NCI-H345 (cell line): ENCODE measurements at places on chromosomes 3 and 15.

GRCh38 chr3:49171119-49171774, at the start of gene KLHDC8B:
KLHDC8B (plus strand) TSS chr3:49171598; CDS start chr3:49172770, 1,172 bp downstream.
- peak; percentile 64 for DNase-seq

GRCh38 chr15:62618432-62618831, 424.1 kb upstream of the TPM1 start:
- no peak for DNase-seq

DNA sequence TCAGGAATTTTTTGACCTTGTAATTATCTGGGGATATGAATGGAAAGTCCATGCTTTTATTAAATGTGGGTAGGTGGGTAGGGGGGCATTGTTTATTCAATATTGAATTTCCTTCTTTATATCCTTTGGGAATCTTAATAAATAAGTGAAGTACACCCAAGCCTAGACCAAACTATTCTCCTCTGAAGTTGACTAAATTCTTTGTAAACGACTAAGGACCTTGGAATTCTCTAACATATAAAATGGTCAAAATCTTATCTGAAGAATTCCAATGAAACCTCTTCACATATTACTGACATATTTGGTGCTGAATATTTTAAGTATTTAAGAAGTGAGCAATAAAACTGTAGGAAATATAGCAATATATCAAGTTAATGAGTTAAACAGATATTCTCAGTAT, 1432.1 kb upstream of the GBE1 start:
- no peak for DNase-seq

- DNase-seq: peak; percentile 82
Observed at GRCh38 chr15:39920510-39921273, 626 bp upstream of the GPR176 start.

GRCh38 chr3:54322354-54322753, 200.0 kb downstream of the CACNA2D3 start:
- peak; percentile 44 for DNase-seq

DNA sequence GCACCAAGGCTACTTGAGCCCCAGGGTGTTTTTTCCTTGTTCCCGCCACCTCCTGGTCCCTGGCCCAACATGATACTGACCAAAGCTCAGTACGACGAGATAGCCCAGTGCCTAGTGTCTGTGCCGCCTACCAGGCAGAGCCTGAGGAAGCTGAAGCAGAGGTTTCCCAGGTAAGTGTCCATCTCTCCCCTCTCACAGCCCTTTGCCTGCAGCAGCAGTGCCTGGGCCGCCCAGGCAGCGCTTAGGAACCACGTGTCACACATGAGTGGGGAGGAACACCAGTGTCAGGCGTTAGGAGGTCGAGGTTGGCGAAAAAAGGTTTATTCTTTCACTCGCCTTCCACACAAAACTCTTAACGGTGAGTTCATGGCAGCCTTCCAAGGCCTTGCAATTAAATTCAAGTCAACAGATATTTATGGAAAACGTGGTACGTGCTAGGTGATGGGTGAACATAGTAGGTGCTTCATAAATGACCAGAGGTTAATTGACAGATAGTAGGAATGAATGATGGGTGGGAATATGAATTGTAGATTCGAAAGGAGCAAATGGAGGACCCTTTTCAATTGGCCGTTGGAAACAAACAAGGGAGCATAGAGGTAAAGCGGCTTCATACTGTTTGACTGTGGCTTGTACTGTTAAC, 486 bp downstream of the CDIN1 start:
- DNase-seq: peak; percentile 45

DNA sequence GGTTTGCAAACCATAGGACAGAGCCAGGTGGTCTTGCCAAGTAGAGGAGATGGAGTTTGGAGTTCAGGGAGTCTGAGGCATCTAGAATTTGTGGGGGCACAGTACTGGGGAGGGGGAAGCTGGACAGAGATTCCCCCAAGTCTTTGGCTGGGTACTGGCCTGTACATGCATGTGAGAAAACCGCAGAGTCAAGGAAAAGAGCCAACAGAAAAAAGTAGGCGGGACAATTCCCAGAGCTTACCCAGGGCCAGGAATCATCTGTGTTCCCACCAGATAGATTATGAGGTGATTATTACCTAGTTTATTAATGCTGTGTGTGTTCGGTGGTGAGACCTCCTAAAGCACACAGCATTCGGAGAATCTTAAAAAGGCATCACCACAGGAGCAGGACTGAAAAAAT, 11.3 kb downstream of the LYSMD4 start:
- DNase-seq: no peak

DNA sequence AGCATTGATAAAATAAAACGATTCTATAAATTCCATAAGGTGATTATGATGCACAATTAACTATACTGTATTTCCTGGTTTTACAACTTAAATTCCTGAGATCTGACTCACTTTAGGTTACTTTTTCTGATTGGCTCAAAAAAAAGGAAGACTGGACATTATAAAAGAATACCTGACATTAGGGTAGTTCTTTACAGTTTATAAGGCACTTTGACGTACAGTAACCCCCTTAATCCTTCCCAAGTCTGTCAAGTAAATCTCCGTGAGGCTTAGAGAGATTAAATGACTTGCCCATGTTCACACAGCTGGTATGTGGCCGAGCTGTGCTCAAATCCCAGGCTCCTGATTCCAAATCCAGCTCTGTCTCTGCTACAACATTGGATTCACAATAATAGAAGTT, 1.0 kb upstream of the SLTM start:
- no peak for DNase-seq

DNA sequence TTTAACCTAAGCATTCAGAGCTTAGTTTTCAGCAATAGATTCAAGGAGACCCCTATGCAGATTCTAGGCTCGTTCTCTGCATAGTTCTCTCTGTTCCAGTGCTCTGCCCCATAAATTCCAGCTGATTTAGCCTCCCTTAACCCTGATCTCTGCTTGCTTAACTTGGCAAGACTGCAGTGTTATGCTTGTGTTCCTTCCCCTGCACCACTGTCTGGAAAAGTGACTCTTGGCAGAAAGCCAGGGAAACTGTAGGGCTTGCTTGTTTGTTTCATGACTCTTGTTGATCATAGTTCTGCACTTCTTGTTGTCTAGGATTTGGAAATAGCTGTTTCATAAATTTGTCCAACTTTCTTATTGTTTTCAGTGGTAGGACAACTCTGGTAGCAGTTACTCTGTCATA, 40.1 kb downstream of the ANAPC13 start:
- peak; percentile 5 for DNase-seq

DNA sequence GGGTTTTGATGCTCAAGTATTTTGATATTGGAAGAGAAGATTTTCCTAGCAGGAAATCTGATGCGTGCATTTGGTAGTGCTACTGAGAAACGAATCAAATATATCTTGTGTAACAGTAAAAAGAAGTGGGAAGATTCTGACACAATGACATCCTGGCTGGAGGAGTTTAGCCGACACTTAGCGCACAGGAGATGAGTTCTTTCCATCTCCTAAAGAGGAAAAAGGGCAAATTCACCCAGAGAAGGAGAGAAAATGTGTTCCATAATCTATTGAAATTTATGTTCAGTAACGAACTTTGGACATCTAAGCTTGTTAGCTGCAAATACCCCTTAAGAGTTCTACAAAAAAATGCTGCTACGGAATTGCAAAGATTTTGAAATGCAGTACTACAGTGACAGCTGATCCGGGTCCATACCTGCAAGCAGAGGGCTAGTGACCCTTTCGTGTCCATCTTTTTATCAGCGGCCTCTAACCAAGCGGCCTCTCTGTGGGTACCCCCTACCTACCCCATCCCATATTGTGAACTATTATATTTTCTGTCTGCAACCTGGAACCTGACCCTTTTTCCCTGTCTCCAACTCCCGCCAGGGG, 971 bp downstream of the CPOX start:
- DNase-seq: no peak

GRCh38 chr3:101962055-101962454, 112.7 kb downstream of the NFKBIZ start:
- no peak for DNase-seq

GRCh38 chr3:140188285-140188684, 253.3 kb downstream of the CLSTN2 start:
- no peak for DNase-seq

DNA sequence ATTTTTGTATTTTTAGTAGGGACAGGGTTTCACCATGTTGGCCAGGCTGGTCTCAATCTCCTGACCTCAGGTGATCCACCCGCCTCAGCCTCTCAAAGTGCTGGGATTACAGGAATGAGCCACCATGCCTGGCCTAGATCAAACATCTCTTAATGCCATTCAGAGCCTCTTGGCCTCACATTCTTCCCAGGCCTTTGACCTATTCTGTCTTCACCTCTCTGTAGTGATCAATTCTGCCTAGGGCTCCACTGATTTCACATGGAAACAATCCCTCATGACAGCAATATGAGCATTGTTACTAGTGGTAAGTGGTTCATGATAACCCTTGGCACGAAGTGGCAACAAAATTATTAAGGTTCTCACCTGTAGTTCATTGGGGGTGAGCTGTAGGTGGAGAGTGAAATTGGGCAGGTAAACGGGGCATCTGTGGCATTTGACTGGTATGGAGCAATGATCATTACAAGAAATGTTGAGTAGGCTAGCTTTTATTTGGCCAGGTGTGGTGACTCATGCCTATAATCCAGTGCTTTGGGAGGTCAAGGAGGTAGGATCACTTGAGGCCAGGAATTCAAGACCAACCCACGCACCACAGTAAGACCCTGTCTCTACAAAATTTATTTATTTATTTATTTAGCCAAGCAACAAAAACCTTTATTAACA, 4.8 kb upstream of the ARPIN start:
- no peak for DNase-seq

- peak; percentile 63 for DNase-seq
Observed at GRCh38 chr3:32238453-32239306, at the start of gene CMTM8. CMTM8 (plus strand) TSS chr3:32238680; CDS start chr3:32238973, 293 bp downstream.

- DNase-seq: no peak
Observed at GRCh38 chr3:159559771-159560170, 428.9 kb upstream of the IL12A start.

DNA sequence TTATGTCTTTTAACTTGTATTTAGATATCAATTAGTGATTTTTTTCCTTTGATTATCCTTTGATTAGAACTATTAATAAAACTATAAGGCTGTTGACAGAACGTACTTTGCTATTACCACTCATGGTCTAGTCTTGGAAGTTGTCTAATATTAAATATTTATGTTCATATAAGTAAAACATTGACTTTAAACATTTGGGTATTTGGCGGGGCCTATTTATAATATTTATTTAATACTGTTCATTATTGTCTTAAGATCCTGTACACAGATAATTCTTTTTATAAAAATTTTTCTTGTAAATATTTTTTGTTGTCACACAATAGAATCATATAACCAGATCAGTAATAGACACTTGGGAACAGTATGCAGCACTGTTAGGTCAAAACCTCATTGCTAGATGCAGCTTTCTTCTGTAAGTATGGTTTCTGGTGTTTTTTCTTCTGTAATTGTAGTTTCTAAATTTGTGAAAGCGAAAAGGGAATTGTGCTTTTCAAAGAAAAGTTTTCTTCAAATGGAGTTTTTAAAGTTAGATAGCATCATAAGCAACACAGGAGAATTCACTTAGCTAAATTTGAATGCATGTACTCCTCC, 93.4 kb downstream of the FNDC3B start:
- no peak for DNase-seq

DNA sequence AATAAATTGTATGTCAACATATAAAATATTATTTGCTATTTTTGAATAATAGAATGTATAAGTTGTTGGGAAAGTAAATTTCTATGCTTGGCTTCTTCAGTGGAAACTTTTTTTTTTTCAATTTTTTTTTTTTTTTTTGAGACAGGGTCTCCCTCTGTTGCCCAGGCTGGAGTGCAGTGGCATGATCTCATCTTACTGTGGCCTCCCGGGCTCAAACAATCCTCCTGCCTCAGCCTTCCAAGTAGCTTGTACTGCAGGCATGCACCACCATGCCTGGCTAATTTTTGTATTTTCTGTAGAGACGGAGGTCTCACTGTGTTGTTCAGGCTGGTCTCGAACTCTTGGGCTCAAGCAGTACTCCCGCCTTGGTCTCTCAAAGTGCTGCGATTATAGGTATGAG, 16.8 kb downstream of the MBNL1 start:
- no peak for DNase-seq

- no peak for DNase-seq
Observed at GRCh38 chr3:151925419-151925818, 52.0 kb downstream of the SUCNR1 start.

DNA sequence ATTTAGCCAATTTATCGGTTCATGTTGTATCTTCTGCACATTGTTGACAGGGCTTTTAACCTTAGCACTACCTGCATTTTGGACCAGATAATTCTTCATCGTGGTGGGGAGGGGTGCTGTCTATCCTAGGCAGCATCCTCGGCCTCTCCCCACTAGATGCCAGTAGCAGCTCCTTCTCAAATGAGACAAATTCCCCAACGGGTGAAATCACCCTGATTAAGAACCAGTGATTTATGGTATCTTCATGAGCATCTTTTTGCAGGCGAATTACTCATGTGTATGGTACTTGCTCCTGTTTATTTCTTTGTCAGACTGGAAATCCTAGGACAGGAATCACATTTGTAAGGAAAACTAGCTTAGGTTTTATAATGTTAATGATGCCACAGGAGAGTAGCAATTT, 68.0 kb downstream of the C3orf70 start:
- no peak for DNase-seq

DNA sequence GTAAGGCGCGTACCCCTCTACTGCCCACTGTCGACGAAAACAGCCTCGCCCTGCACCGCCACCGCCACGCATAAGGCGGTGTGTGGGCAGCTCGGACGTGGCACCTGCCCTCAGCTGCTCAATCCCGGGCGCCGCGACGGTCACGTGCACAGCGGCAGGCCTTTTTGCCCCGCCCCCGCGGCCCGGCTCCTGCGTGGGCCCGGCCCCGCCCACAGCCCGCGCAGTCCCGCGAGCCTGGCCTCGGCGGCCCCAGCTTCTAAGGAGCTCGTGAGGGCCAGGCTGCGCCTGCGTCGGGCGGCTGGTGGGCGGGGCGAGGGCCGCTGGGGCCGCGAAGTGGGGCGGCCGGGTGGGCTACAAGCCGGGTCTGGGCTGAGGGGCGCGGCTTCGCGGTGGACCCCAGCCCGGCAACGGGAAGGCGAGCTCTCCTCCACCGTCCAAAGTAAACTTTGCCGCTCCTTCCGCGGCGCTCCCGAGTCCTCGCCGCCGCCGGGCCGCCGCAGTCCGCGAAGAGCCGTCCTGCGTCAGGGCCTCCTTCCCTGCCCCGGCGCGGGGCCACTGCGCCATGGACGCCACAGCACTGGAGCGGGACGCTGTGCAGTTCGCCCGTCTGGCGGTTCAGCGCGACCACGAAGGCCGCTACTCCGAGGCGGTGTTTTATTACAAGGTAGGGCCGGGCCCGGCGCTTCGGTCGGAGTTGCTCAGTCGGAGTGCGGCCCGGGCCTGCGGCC, at the start of gene CAPN7:
TSS of gene CAPN7 (plus strand) at position 313 of the 728 bp plus-strand sequence. CDS start at position 563, 250 bp downstream.
- no peak for DNase-seq

- DNase-seq: no peak
Observed at GRCh38 chr3:66386925-66387650, 113.7 kb downstream of the LRIG1 start.

- DNase-seq: no peak
Observed at GRCh38 chr15:70762469-70763119, 764 bp downstream of the UACA start.

GRCh38 chr3:159652452-159652851, 336.2 kb upstream of the IL12A start:
- no peak for DNase-seq

DNA sequence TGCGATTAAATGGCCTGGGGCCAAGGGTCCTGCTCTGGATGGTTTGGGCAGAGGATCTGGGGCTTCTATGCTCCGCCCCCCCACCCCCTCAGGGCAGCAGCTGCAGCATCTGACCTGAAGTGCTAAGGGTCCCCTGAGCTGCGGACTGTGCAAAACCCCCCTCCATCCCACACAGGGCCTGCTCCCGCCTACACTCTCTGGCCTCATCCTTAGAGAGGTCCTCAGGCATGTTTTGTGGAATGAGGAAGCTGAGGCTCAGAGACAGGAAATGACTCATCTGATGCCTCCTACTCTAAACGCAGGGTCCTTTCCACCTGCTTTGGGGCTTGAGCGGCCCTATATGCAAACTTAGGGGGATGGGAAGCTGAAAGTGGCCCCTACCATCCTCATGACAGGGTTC, 59.5 kb upstream of the CTSH start:
- DNase-seq: no peak
